ENCODE measurements at places on chromosomes 1 and 21.

GRCh38 chr1:175906370-175906769, 163.0 kb upstream of the TNR start:
- DNase-seq: no peak

- peak; percentile 69 for DNase-seq
Measured at GRCh38 chr1:24694380-24694843, 50.8 kb upstream of the CLIC4 start.

- no peak for DNase-seq
Measured at GRCh38 chr21:25925936-25926335, 191.2 kb downstream of the GABPA start.

DNA sequence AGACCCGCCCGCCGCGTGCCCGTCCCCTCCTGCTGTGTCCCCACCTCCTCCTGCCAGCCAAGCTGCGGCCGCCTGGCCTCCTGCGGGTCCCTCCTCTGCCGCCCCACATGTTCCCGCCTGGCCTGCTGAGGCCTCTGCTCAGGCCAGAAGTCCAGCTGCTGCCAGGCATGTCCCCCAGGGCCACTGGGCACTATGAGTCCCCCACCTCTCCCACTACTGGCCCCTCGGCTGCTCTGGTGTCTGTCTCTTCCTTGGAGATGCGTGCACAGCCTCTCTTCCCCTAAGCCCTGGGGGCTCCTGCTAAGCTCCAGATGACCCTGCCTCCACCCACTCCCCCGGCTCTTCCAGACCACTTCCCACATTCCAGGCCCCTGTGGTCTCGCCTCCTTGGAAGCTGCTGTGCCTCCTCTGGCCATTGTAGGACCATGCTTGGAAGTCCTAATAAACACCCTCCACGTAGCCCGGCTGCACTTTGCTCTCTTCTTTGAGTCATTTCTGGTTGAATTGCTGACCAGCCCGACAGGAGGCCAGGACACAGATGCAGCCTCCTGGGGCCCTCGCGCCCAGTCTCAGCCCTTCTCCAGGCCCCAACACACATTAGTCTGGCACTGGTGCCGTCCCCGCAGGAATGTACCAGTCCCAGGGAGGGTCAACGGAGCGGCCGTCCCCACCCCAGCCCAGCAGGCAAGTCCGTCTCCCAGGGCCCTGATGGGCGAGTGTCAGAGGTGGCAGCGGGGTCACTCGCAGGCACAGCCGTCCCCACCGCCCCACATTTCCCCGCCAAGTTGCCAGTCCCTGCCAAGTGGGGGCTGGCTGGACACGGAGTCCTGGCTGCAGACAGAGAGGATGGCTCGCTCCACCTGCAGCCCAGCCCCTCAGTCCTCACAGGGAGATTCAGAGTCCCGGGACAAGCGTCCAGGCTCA, 1.1 kb downstream of the KRTAP10-12 start:
- peak; percentile 24 for DNase-seq

Measured in SJCRH30 (cell line).